ENCODE measurements at places on chromosomes 3 and 15.

GRCh38 chr3:43013743-43014155 lies 34.6 kb downstream of the GASK1A start:
- DNase-seq, result no peak

DNA sequence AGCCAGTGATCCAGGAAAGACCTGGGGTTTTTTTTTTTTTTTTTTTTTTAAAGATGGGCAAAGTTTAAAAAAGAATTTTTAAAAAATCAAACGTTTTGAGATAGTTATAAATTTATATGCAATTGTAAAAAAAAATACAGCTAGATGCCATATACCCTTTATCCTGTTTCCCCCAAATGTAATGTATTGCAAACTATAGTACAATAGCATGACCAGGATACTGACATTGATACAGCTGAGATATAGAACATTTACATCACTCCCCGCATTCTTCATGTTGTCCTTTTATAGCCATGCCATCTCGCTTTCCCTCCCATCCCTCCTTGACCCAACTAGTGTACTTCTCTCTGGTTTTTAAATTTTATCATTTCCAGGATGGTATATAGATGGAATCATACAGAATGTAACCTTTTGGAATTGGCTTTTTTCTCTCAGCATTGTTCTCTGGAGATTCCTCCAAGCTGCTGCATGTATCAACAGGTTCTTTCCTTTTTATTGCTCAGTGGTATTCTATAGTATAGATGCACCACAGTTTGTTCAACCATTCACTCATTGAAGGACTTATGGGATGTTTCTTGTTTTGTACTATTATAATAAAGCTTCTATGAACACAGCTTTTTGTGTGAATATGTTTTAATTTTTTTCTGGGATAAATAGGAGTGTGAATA lies 104.9 kb downstream of the CGNL1 start:
- DNase-seq, result no peak

DNA sequence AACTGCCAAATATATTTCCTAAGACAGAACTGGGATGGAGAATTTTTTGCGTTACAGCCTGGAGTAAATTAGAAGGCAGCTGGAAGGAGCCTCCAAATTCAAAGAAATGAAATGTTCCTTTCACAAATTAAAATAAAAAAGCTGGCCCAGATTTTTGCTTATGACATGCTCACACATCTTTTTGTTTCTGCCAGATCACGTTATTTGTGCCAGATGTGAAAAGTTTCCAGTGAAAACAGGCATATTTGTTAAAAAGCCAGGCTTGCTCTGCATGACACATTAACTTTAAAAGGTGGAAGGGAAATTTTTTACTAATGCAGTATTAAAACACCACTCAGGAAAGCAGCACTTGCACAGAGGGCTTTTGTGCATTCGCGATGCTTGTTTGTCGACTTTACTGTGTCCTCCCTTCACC lies 23.3 kb upstream of the ACKR4 start:
- no peak for DNase-seq

- no peak for DNase-seq
These were observed 98.2 kb upstream of the RASGRP1 start for GRCh38 chr15:38662805-38663204.

DNA sequence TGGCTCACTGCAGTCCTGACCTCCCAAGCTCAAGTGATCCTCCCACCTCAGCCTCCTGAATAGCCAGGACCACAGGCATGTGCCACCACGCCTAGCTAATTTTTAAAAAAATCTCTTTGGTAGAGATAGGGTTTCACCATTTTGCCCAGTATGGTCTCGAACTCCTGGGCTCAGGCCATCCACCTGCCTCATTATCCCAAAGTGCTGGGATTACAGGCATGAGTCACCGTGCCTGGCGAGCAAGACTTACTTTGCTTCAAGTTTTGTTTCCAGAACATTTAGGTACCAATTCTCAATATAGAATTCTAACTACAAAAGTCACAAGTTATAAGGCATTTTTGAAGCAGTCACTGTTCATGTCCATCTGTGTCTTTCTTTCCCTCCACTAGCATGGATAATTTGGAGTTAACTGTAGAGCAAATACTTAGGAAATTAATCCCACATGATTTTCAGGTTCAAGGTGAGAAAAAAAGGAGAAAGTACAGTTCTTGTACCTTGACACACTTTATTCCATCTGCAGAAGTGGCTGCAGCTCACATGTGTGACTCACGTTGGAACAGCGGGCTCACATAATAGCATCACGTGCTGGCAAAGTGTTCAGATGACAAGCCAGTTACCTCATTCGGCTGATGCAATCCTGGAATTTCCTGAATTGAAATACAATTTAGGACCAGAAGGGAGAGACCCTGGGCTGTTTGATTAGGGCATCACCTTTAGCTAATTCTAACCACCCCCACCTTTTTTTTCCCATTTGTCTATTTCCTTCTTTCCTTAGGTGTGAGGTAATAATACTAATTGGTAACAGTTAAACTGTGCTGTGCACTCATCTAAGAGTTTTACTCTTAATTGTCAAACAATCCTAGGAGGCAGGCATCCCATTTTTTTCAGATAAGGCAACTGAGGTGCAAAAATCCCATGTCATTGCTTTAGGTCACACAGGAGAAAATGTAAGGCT lies 46.9 kb upstream of the NEDD4 start:
- peak; percentile 94 for DNase-seq

DNA sequence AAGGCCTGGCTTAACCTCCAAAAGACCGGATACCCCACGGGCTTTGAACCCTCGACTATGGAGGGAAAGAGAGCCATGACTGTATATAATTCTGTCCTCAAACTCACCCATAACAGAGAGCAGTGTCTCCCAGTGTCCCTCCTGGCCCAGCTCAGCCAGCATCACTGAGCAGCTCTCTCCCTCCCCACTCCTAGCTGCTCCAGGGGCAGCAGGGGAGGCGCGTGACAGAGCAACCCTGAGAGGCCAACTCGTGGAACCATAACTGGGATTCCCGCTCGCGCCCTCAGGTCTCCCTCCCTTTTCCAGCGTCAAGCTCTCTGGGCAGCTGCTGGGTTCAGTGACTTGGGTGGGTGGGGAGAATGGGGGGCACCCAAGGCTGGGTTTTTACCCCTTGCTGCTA lies 561 bp upstream of the CPLX3 start:
- no peak for DNase-seq

DNA sequence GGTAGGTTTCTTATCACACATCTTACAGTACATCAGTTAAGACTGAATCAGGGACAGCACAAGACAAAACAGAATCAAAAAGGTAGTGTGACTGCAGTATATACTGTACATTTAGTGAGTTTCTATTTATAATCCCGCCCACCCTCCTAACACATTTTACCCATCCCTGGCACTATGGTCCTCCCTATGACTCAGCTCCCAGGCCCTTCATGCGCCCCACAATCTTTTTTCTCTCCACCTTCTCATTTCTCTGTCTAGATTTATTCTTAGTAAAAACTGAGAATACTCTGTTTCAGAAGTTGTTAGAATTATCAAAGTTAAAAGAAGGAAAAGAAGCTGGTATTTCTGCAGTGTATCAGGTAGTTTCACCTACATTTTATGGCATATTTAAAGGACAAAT lies 427.3 kb downstream of the CNTN4 start:
- DNase-seq, result no peak

GRCh38 chr3:161314836-161315395 lies 56.4 kb downstream of the SPTSSB start:
- DNase-seq, result no peak

- DNase-seq, result no peak
These were observed 83.8 kb upstream of the CHL1 start for GRCh38 chr3:112773-113172.

GRCh38 chr3:62562596-62562995 lies 189.2 kb upstream of the FEZF2 start:
- DNase-seq, result no peak

GRCh38 chr3:55893045-55893664 lies 406.0 kb upstream of the WNT5A start:
- DNase-seq, result peak; percentile 74

- DNase-seq, result peak; percentile 92
These were observed 71.9 kb downstream of the MGLL start for GRCh38 chr3:127750226-127751031.

- DNase-seq, result no peak
These were observed 246.3 kb upstream of the UMPS start for GRCh38 chr3:124483915-124484470.

GRCh38 chr15:57085267-57085666 lies 166.8 kb downstream of the TCF12 start:
- DNase-seq, result no peak

GRCh38 chr3:195150181-195151118 lies 120.5 kb downstream of the XXYLT1 start:
- no peak for DNase-seq

- DNase-seq, result no peak
These were observed 84.3 kb upstream of the FXR1 start for GRCh38 chr3:180828001-180828720.

GRCh38 chr3:173889596-173889995 lies 492.1 kb downstream of the NLGN1 start:
- no peak for DNase-seq

DNA sequence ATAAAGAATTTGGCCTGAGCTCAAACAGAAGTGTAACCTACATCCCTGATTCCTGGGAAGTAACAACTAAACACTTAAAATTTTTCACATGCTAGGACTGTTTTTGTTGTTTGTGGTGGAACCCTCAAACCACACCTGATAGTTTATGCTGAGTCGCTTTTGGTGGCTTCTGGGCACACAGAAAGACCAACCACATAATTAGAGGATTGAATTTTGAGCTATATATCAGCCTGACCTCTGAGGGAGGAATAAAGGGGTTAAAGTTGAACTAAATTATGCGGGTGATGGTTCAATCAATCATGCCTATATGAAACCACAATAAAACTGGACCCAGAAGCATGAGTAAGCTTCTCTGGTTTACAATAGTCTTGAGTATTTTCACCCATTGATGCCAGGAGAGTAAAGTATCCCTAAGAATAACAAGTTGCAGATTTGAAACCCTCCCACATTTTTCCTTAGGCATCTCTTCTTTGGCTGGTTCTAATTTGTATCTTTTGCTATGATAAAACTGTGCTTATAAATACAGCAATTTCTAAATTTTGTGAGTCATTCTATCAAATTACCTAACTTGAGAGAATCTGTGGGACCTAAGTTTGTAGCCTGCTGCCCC lies 1304.5 kb upstream of the GBE1 start:
- no peak for DNase-seq

GRCh38 chr3:14113965-14114635 lies 10.6 kb downstream of the CHCHD4 start:
- no peak for DNase-seq

- no peak for DNase-seq
These were observed 85.2 kb upstream of the ZNF385D start for GRCh38 chr3:21836227-21836626.

GRCh38 chr15:48244921-48245320 lies 38.8 kb downstream of the SLC12A1 start:
- DNase-seq, result peak; percentile 17

DNA sequence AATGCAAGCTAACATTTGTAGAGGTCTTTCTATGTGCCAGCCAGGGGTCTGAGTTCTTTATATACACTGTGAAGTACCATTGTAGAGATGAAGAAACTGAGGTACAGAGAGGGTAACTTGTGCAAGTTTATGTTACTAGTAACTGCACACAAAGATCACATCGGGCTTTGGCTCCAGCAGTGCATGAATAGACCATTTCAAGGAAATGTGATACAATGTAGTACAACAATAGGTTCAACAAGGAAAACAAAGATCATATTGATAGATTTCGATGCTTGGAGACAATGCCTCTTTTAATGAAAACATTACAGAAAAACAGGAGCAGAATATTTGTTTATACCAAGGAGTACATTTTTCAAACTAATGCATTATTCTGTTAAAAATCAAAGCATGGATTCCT lies 115.3 kb downstream of the POLR2M start:
- DNase-seq, result no peak

GRCh38 chr3:53120336-53120735 lies 9.9 kb downstream of the RFT1 start:
- DNase-seq, result no peak

DNA sequence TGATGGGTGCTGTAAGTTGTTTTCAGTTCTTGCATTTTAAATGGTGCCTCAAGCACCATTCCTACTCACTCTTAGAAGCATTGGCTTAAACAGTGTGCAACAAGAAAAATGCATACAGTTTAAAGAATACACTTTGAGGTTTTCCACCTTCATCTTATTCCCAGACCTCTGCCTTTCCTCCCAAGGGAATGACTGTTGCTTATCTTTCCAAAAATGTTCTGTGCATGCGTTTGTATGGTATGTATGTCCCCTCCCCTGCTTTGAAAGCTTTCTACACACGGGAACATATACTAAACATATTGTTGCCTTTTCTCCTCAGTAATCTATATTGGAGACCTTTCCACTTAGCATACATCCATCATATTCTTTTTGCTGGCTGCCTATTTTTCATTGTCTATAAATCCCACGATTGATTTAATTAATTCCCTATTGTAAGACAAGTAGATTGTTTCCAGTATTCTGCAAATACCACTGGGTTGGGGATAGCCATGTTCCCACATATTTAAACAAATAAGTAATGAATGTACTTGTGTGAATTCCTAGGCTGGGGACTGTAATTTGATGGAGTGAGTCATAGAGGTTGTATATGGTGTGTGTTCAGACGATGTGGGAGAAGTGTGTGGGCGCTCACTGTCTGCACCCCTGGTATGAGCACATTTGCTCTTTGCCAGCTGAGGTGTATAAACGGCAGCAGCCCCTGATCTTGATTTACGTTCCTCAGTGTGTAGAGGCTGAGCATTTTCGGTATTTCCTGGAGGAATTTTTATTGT lies 5.8 kb downstream of the TRAK1 start:
- DNase-seq, result peak; percentile 76

DNA sequence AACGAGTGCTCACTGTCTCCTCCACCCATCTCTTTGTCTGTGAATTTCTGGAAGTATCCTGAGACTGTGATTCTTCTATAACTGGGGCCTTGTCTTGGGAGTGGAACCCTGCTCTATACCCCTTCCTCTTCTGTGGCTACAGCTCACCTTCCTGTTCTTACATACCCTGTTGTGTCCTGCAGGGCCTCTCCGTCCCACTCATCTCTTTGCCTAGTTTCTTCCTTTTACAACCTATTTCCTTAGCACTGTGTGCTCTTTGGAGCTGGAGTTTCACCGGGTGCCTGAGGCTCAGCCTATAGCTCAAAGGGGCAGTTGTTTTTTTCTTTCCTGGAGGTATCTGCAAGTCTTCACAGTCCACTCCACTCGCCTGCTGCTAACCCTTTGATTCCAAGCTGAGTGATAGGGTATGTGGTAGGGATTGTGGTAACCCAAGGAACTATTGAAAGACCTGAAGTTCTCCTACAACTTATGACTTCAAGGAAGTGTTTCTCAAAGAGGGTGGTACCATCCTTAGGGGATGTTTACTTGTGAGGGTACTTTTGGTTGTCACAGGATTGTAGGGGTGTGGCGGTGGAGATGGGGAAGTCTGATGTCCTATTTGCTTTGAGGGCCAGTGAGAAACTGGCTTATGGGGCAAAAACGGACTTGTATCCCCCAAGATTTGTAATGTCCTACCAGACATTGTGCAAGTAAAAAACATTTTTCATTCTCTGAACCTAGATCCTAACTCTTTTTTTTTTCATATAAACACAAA lies 66.6 kb upstream of the ARL8B start:
- no peak for DNase-seq
